GM23248 (cell line): ENCODE measurements at places on chromosomes 2 and 18.

DNA sequence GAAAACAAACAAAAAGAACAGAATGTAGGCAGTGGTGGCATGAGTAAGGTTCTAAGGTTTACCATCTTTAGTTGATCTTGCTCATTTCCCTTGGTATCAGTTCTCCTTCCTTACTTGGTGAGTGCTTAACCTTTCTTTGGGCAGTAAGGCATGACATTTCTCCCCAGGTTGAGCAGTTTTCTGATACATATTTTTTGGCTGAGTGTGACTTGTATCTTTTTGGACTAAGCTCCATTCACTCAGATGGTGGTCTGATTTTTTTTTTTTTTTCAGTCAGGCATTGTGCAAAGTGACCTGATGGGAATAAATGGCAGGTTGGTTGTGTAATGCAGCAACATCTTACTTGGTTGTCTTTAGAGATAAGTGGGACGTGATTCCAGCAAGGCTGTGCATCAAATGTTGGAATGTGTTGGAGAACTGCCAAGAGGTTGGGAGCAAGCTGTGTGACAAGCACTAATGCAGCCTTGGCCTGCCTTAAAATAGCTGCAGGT is 15.1 kb downstream of the SPTBN1 start:
- peak; percentile 45 for DNase-seq

DNA sequence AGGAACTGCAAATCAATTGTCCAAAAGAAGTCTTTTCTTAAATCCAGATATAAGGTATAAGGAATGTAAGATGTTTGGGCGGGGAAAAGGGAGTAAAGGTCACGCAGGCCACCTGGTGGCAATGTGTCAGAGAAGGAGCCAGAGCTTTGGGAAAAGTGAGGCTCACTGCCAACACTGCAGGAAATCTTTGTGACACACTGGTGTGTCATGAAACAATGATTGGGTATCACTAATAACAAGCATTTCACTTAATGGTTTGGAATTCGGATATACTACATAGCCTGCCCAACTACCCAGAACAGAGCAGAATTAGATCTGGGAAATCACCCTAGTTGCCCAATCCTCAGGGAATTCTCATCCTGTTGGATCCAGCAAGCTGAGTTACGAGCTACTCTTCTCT is 61.0 kb downstream of the RBMS1 start:
- DNase-seq, result peak; percentile 84

- no peak for DNase-seq
These were observed 258.1 kb downstream of the CTNNA2 start for GRCh38 chr2:79770926-79771325.

DNA sequence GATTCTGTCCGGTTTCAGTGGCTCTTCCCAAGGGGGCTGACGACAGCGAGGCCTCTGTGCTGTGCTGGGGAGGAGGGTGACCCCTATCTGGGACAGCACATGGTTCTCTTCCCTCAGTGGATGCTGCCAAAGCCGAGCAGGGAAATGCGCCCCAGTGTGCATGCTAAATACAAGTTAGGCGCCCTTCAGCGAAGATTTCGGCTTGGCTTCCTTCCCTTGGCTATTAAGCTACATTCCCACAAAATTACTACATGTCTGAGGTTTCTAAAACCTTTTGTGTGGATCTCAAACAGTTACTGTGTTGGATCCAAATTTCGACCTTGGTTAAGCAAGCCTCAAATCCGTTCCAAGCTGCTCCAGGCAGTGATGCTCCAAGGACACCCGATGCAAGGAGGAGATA is 440.3 kb downstream of the NRXN1 start:
- no peak for DNase-seq

- no peak for DNase-seq
These were observed 61.6 kb upstream of the CD302 start for GRCh38 chr2:159859583-159859982.

GRCh38 chr2:188810586-188810985 is 163.6 kb upstream of the COL3A1 start:
- DNase-seq, result peak; percentile 44

DNA sequence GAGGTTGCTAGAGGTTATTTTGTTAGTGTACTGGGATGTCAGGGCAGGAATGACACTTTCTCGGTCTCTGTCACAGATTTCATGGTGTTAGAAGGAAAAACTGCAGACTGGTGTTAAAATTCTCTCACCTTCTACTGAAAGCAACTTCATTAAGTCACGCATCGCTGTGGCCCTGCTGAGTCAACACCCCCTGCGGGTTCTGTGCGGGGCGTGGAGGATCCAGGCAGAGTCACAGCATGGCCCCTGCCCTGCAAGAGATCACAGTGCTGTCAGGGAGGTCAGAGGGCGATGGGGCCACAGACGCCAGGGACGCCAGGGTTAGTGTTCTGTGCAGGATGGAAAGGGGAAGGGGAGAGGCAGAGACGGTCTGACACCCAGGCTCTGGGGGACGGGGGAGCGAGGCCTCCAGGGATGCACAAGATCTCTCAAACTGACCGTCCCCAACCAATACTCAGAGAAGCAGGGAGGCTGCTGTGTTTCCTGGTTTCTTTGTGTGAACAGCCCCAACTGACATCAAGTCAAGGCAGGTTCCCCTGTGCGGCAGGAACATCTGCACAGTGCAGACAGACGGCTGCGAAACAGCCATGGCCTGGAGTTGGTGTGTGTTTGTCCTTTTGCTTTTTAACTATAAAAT is 354.9 kb upstream of the SALL3 start:
- no peak for DNase-seq

- no peak for DNase-seq
These were observed 244.1 kb downstream of the HDAC4 start for GRCh38 chr2:239156516-239157265.

- DNase-seq, result peak; percentile 31
These were observed 19.4 kb downstream of the TLK1 start for GRCh38 chr2:171141320-171141719.

- peak; percentile 40 for DNase-seq
These were observed 121.6 kb downstream of the GALNT1 start for GRCh38 chr18:35703043-35703688.

GRCh38 chr2:204913854-204914464 is 368.7 kb downstream of the PARD3B start:
- no peak for DNase-seq

- DNase-seq, result no peak
These were observed 142.9 kb downstream of the MTX2 start for GRCh38 chr2:176412136-176412535.

DNA sequence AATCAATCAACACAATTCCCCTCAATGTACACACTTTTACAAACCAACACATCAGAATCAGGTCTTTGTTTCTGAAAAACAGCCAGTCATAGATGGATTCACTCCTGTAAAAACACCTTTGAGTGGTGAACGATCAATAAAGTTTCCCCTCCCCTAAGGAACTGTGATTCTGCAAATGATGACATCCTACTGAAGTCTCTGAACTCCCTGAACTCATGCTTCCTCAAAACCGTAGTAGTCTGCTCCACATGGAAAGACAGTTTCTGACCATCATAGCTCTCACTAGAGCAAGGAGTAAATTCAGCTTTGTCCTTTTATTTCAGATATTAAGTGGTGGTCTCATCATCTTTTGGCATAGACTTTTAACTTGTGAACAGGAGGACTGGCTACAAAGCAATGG is 43.5 kb upstream of the ACTR3 start:
- no peak for DNase-seq

- peak; percentile 48 for DNase-seq
These were observed 821.2 kb upstream of the ID2 start for GRCh38 chr2:7860693-7861092.

DNA sequence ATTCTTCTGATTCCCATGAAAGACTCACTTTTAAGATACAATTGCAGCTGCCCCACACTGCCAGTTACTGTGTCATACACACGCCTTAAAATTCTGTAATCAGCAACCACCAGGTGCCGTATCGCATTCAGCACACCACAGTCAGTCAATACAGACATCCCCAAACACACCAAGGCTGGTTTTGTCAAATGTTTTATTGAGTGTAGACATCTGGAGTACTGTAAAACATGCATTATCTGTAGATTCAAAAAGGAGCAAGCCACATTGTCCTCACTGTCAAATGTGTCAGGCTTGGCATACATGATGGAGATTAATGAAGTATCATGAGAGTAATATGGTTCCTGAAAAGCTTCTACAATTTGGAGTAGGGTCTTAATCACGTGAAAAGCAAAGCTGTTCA is 109.7 kb upstream of the SP3 start:
- DNase-seq, result no peak

GRCh38 chr2:109343460-109343859 is 214.5 kb downstream of the SH3RF3 start:
- no peak for DNase-seq

DNA sequence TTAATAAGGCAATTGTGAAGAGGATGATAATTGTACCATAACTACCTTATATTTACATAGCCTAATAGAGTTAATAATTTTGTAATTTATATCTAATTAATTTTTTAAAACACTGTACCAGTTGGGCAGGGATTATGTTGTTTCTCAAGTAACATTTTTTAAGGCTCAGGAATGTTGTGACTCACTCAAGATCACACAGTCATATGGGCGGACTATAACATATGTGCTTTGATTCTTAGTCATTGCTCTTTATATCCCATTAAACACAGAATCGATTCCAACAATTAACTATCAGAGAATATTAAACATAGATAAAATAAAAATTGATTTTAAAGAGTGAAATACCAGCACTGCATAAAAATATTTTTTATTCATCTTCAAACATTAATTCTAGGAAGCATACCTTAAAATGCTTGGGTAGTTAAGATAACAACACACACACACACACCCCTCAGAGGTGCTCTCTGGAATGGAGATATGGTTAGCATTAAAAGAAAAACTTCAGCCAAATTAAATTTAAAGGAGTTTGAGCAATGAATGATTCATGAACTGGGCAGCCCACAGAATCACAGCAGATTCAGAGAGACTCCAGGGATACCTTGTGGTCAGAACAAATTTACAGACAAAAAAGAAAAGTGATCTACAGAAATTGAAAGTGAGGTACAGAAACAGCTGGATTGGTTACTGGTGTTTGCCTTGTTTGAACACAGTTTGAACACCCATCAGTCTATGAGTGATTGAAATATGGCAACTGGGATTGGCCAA is 869.4 kb upstream of the ID2 start:
- peak; percentile 85 for DNase-seq

DNA sequence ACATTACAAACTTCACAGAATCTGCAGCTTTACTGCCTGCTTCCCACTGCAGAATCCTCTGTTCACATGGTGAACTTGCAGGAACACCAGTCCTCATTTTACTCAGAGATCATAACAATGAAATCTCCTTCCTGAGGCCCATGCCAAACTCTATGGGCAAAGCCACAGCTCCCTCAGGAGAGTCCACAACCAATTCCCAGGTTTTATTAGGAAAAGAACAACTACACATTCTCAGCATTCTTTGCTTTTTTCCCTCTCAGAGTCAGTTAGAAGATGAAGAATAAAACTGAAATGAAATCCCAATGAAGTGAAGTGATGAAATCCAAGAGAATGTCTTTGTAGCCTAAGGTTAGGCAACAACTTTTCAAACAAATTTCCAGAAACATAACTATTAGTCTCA is 233.7 kb downstream of the DSEL start:
- DNase-seq, result peak; percentile 32

DNA sequence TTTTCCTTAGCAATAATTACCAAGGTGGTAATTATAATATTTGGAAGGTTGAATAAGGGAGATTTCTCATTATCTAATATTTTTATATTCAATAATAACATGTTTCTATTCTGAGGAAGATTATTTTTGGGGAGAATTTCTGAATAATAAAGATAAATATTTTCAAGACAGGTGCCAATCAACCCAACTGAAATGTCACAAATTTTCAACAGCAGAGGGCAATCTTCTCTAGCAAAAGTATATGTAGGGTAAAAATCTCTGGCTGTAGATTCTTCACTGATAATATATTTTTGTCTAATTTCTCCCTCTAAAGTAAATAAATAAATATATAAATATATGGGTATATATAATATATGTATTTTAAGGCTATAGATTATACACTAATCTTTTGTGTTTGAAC is 1187.2 kb upstream of the CRIM1 start:
- DNase-seq, result no peak

- DNase-seq, result no peak
These were observed 81.2 kb upstream of the SNTG2 start for GRCh38 chr2:869357-869871.

- no peak for DNase-seq
These were observed 14.5 kb downstream of the CHRNA1 start for GRCh38 chr2:174749793-174750192.

DNA sequence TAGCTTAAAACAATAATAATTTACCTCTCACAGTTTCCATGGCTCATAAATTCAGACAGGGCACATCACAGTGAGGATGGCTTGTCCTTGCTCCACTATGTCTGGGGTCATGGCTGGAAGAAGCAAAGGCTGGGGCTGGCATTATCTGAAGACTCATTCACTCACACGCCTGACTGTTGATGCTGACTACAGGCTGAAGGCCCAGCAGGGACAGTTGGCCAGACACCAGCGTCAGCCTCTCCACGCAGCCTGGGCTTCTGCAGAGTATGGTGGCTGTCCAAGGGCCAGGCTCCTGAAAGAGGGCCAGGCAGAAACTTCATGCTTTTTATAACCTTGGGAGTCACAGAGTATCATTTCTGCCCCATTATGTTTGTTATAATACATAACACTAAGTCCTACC is 33.4 kb downstream of the YPEL5 start:
- no peak for DNase-seq

DNA sequence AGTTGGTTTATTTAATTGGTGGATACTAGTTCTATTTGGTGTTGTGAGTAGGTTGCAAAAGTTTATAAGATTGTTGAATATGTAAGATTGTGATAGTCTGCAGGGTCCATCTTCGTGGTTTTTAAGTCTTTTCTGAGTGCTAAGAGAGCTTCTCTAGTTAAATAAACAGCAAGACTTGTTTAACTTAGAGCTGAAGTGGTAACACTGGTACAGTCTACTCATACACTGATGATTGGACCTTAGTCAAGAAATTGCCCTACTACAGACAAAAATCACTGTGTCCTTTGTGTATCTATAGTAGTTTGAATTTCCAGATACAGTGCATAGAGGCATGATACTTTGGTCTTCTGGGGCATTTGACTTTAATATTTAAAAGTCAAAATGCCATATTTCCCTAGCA is 94.6 kb downstream of the PHLPP1 start:
- no peak for DNase-seq

DNA sequence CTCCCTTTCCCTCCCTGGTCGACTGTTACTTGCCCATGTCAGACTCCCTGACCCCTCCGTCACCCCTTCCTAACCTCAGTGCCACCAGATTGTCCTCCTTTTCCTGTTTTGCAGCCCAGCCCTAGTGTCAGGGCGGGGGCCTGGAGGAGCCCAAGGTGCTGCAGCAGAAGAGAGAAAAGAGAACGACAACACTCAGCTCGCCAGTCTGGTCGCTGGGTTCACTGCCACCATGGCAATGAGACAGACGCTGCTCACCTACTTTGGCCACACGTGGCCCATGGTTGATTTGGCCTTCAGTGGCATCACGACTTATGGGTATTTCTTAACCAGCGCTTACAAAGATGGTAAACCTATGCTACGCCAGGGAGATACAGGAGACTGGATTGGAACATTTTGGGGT is 108.4 kb upstream of the RMDN2 start:
- DNase-seq, result no peak

- DNase-seq, result no peak
These were observed 32.8 kb downstream of the MSH6 start for GRCh38 chr2:47815764-47816163.
